GM06990 (cell line): ENCODE measurements at places on chromosomes 7 and 10.

DNA sequence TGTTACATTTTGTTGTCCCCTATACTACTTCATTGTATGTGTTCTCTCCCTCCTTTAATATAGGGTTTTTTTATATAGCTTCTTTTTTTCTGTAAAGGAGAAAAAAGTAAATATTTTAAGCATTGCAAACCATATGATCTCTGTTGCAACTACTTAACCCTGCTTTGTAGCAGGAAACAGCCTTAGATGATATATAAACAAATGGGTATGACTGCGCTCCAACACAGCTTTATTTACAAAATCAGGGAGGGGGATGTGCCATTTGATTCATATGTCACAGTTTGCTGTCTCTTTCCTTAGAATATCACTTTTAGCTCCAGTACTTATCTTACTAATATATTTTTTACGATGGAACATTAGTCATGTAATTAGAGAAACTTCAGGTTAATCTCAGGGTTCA is 155.2 kb upstream of the GNAI1 start:
- no peak for DNase-seq

DNA sequence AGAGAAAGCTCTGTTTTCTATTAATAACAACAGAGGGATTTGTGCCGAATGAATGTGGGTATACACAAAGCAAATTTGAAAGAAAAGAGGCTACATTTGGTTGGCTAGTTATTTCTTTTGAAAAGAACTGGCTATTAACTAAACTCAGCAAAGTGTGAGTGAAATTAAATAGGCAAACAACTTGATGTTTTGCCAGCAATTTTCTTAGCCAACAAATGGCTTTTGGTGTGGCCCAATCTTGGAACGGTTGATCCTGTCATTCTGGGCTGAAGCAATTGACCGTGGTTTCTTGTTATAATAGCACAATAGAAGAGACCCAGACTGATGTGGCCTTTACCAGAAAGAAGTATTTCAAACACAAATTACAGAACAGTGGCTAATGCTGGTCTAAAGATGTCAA is 898.6 kb downstream of the KCNMA1 start:
- DNase-seq, result no peak

DNA sequence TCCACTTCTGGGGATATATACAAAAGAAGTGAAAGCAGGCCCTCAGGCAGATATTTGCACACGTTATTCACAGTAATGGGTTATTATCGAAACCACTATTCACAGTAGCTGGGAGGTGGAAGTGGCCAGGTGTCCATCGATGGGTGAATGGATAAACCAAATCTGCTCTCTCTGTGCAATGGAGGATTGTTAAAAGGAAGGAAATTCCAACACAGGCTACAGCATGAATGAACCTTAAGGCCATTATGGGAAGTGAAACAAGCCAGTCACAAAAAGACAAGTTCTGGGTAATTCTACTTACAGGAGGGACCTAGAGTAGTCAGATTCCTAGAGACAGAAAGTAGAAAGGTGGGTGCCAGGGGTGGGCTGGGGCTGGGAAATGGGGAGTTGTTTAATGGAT is 48.5 kb upstream of the BHLHA15 start:
- DNase-seq, result no peak

GRCh38 chr10:131651674-131652437 is 249.0 kb upstream of the PPP2R2D start:
- no peak for DNase-seq
